ENCODE measurements at places on chromosomes 16 and 17. TPM values are rescaled to one million over a fixed set of nuclear protein-coding genes. Genes with fewer than 3 reads are reported as not detected.

The PITPNC1 gene
- total RNA-seq, result 19.9 TPM

The LDHD gene
- total RNA-seq, result 0.34 TPM

The SHBG gene
- 0.79 TPM for total RNA-seq

The CCR7 gene
- total RNA-seq, result 1.3 TPM

The MC1R gene
- total RNA-seq, result 7.1 TPM

The EVI2A gene
- total RNA-seq, result not detected

The SLC35G6 gene
- not detected for total RNA-seq

The CTRB2 gene
- total RNA-seq, result not detected

The ACSM2A gene
- not detected for total RNA-seq

The RAPGEFL1 gene
- total RNA-seq, result 3.1 TPM

The ACADVL gene
- 458 TPM for total RNA-seq

The FBXW10 gene
- 1.8 TPM for total RNA-seq

The TBC1D3 gene
- not detected for total RNA-seq

The TPPP3 gene
- 7.5 TPM for total RNA-seq

The MYO15B gene
- total RNA-seq, result 47.8 TPM

The RTN4RL1 gene
- total RNA-seq, result 7.3 TPM

The SCGB1C2 gene
- not detected for total RNA-seq

The TBC1D3H gene
- not detected for total RNA-seq

The B4GALNT2 gene
- 0.45 TPM for total RNA-seq

The TBX4 gene
- total RNA-seq, result 1.1 TPM

The KRT24 gene
- total RNA-seq, result not detected

The LRRC45 gene
- total RNA-seq, result 13.1 TPM

The KRT14 gene
- total RNA-seq, result not detected

The SOST gene
- not detected for total RNA-seq

The G6PC1 gene
- total RNA-seq, result not detected

The HS3ST3B1 gene
- 0.68 TPM for total RNA-seq

The DRC3 gene
- total RNA-seq, result 2.4 TPM

The CRYBA1 gene
- not detected for total RNA-seq

The ZNF174 gene
- total RNA-seq, result 12.7 TPM

The CD19 gene
- not detected for total RNA-seq

The PYDC1 gene
- total RNA-seq, result not detected

The DPEP3 gene
- not detected for total RNA-seq

The ARHGAP23 gene
- 42.1 TPM for total RNA-seq

The TOP3A gene
- total RNA-seq, result 41.9 TPM

The TM4SF5 gene
- total RNA-seq, result 1.2 TPM

The FOXF1 gene
- not detected for total RNA-seq

The SARM1 gene
- 4.8 TPM for total RNA-seq

The SPHK1 gene
- 55.5 TPM for total RNA-seq

The PDILT gene
- not detected for total RNA-seq

The IQCK gene
- 10.6 TPM for total RNA-seq

The CTRB1 gene
- total RNA-seq, result not detected

The FNDC8 gene
- 0.11 TPM for total RNA-seq

The OR2C1 gene
- not detected for total RNA-seq

The SCARF1 gene
- 0.36 TPM for total RNA-seq

The AURKB gene
- total RNA-seq, result 152 TPM

The VAT1L gene
- not detected for total RNA-seq

The KAT8 gene
- 46.3 TPM for total RNA-seq

The FBXL19 gene
- total RNA-seq, result 8.6 TPM

The STXBP4 gene
- 3.0 TPM for total RNA-seq

The PRR29 gene
- total RNA-seq, result 1.8 TPM

The C17orf100 gene
- 1.6 TPM for total RNA-seq
